ENCODE measurements at places on chromosomes 11 and 22.

- H3K27ac ChIP-seq = no peak overlapping the region
- no peak for DNase-seq
- H3K4me1 ChIP-seq = no peaks in the 10 kb centered on the region
- H3K36me3 ChIP-seq = peaks cover 2% of the 10 kb centered on the region
Observed at GRCh38 chr11:1748636-1749394, 1.6 kb downstream of the IFITM10 start.

DNA sequence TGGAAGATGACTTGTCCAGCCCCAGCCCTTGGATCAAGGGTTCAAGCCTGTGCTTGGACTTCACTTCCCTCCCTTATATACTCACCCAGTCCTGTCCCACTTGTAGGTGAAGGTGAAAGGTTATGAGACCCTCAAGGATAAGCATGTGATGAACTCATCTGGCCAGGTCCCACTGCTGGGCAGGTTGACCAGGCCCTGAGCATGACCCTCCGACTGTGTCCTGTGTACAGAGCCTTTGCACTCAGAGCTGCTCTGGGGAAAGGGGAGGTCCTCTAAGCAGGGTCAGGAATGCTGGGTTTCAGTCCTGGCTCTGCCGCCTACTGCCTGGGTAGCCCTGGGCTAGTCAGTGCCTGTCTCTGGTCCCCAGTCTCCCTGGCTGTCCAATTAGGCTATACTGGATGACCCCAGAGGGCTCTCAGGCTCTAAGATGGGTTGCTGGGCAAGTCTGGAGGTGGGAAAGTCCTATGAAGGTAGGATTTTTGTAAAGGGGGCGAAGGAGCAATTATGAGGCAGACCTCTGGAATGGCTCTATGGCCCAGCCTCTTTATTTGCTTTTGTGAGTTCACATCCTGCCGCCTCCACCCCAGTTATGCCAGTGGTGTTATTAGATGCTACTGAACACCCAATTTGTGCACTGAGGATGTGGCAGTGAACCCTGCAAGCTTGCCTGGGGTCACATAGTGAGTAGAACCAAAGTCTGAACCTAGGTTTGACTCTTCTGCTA, 14.1 kb downstream of the DGAT2 start:
- no peak for DNase-seq
- no peak overlapping the region for H3K4me3 ChIP-seq
- no peak overlapping the region for H3K27ac ChIP-seq
- no peaks in the 10 kb centered on the region for H3K27me3 ChIP-seq
- no peaks in the 10 kb centered on the region for H3K4me1 ChIP-seq

GRCh38 chr22:16972311-16972710, 35.7 kb downstream of the GAB4 start:
- H3K4me3 ChIP-seq = no peak overlapping the region
- H3K27me3 ChIP-seq = no peaks in the 10 kb centered on the region
- DNase-seq = no peak
- H3K27ac ChIP-seq = no peak overlapping the region
- no peaks in the 10 kb centered on the region for H3K4me1 ChIP-seq

DNA sequence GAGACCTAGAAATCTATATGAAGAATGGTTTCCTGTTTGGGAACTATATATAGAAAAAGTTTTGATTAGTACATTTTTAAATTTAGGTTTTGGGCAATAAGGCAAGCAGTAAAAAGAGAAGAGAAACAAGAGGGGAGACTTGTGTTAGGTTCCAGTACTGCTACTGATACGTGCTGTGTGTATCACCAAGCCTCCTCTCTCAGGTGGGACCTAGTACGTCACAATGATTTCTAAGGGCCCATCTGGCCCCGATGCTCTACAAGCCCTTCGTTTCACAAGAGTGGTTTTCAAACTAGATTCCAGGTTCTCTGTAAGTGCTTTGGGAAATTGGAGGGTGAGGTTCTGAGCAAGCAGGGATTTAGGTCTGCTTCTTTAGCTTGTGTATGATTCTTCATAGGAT, 39.2 kb downstream of the USP35 start:
- peaks cover 2% of the 10 kb centered on the region for H3K4me1 ChIP-seq
- no peak overlapping the region for H3K4me3 ChIP-seq
- peaks cover 5% of the 10 kb centered on the region for H3K36me3 ChIP-seq
- no peak overlapping the region for H3K27ac ChIP-seq

DNA sequence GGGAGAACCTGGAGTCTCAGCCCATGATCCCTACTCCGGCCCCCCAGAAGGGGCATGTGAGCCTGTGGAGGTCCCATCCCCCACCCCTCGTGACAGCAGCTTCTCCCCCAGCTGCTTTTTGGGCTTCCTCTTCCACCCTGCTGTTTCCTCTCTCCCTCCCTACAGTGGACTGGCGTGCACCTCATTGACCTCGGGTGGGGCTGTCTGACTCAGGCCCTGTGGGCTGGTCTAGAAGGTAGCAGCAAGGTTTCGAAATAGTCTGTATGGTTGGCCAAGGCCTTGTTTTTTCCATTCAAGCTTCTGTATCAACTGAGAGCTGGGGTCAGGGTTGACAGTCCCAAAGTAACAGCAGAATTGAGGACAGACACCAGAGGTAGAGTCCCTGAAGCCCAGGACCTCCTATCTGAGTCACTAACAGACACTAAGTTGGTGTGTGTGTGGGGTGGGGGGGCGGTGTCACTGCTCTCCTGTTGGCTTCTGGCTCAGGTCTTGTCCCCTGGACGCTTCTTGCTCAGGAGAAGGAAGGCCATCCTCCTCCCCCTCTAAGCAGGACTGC, 7.7 kb downstream of the SLC37A2 start:
- H3K27me3 ChIP-seq = no peaks in the 10 kb centered on the region
- no peak overlapping the region for H3K27ac ChIP-seq
- no peak for DNase-seq
- no peak overlapping the region for H3K4me3 ChIP-seq

DNA sequence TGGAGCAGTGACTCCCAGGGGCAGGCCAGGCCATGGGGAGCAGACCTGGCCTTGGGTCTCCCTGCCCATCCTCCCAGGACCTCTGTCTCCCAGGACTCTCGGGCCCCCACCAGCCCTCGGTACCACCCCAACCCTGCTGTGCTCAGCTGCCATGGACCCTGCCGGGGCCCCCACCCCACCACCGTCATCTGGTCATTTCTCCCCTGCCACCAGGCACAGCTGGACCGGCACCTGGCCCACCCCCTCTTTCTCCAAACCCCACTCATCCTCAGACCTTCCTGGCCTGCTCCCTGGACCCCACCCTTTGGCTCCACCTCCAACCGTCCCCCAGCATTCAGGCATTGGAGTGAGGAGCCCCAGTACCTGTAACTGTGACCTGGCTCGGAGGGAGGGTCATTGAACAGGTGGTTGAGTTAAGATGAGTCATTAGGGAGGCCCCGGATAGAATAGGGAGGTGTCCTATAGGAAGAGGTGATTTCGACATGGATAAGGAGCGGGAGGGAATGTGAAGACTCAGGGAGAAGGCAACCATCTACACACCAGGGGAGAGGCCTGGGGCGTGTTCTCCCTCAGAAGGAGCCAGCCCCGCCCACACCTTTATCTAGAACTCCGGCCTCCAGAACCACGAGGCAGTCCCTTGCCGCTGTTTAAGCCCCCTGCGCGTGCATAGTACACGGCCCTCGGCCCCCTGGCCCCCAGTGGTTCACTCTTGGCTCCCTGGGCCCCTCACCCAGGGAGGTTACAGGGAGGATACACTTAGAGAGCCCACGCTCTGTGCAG, 1395.9 kb downstream of the BRD1 start:
- H3K4me1 ChIP-seq = peaks cover 2% of the 10 kb centered on the region
- no peaks in the 10 kb centered on the region for H3K27me3 ChIP-seq
- no peak for DNase-seq
- H3K4me3 ChIP-seq = no peak overlapping the region
- H3K36me3 ChIP-seq = no peaks in the 10 kb centered on the region

DNA sequence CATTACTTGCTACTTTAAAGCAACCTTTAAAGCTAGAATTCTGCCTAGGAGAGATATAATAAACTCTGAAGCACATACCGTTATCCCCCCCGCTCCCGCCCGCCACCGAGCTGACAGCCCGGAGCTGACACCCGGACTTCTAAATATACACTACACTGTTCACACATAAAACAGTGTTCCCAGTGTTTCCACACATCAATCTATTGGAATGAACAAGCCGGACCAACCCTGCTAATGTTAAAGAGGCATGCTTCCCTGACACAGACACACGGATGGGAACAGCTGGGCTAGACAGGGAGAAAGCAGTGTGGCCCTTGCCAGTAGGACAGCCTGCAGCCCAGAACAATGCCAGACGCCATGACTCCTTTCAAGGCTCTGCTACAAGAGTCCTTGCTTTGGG, 108.4 kb upstream of the CSNK2A3 start:
- H3K27ac ChIP-seq = no peak overlapping the region
- no peaks in the 10 kb centered on the region for H3K4me1 ChIP-seq
- H3K4me3 ChIP-seq = no peak overlapping the region
- no peaks in the 10 kb centered on the region for H3K27me3 ChIP-seq
- no peak for DNase-seq

DNA sequence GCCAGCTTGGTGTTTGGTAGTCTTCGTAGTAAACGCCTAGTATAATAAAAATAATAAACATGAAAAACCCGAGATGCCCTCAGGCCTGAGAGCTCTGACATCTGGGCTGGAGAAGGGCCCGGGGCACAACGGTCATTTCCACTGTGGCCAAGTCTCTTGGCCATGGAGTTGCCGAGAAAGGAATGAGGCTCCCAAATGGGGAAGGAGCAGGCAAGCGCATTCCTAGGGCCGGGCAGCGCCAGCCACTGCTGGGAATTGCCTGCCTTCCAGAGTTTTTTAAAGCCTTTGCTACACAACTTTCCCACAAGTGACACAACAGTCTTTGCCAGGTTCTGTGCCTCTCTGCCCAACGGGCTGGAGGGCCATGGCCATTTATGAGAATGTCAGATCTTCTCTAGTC, 103.4 kb downstream of the NAV2 start:
- peaks cover 12% of the 10 kb centered on the region for H3K36me3 ChIP-seq
- no peaks in the 10 kb centered on the region for H3K27me3 ChIP-seq
- DNase-seq = no peak
- H3K4me1 ChIP-seq = peaks cover 45% of the 10 kb centered on the region
- peak overlapping the region; percentile 58 for H3K4me3 ChIP-seq

DNA sequence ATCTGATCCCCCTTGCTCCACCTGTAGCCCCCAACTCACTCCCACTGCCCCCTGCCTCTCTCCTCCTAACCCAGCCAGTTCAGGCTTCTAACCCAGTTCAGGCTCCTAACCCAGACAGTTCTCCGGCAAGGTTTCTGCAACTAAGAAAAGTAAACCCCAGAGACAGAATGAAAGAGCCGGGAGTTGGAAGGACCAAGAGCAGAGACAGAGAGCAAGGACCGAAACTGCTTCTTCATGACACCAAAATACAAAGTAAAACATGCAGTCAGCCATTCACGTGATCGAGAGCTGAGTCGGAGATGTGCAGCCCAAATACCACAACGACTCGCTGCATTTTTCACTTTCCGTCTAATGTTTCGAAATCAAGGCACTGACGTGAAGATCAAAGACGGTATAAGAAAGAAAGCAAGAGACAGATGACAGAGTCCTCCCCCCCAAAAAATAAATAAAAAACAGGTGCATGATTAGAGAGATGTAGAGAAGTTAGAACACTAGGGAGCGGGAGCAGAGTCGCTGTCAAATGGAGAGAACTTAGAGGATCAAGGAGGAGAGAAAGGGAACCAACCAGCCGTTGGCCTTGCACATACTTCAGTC, 884 bp downstream of the IL10RA start:
- peak overlapping the region; percentile 55 for H3K4me3 ChIP-seq
- H3K27me3 ChIP-seq = peaks cover 14% of the 10 kb centered on the region
- no peaks in the 10 kb centered on the region for H3K4me1 ChIP-seq
- DNase-seq = no peak
- H3K36me3 ChIP-seq = no peaks in the 10 kb centered on the region
- no peak overlapping the region for H3K27ac ChIP-seq

DNA sequence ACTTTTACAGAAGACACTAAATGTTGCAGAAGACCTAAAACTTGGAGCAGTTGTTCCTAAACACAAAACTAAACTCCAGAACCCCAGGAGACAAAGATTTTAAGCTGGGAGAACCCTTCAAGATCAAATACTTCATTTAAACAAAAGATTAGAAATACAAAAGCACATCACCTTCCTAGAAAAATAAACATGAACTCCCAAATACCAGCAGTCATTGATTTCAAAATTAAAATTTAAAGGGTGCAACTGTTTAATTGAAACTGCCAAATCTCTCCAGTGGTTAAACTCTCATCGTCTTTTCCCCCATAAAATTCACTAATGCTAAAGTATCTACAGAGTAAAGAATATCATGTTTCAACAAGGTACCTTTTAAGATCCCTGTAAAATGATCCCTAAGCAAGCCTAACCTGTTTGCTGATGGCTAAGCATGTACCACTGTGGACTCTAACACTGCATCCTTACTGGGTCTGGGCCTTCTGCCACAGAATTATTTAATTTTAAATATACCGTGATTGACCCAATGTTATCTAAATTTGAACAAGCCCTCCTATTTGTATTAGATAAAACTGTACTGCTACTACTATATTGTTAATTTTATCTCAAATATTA, 53.7 kb upstream of the CCDC34 start:
- no peak overlapping the region for H3K4me3 ChIP-seq
- peaks cover 4% of the 10 kb centered on the region for H3K36me3 ChIP-seq
- DNase-seq = no peak
- no peaks in the 10 kb centered on the region for H3K27me3 ChIP-seq
